ENCODE measurements at places on chromosomes 12 and 14.
A peak's percentile ranks its signal among the peaks of the same experiment; 100 is the strongest.

DNA sequence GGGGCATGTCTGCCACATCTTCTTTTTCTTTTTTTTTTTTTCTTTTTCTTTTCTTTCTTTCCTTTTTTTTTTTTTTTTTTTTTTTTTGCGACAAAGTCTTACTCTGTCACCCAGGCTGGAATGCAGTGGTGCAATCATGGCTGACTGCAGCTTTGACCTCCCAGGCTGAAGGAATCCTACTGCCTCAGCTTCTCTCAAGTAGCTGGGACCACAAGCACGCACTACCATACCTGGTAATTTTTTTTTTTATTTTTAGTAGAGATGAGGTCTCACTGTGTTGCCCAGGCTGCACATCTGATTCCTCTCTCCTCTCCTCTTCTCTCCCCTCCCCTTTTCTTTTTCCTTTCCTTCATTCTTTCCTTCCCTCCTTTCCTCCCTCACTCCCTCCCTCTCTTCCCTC is 18.5 kb downstream of the SLC15A5 start:
- DNase-seq: no peak

DNA sequence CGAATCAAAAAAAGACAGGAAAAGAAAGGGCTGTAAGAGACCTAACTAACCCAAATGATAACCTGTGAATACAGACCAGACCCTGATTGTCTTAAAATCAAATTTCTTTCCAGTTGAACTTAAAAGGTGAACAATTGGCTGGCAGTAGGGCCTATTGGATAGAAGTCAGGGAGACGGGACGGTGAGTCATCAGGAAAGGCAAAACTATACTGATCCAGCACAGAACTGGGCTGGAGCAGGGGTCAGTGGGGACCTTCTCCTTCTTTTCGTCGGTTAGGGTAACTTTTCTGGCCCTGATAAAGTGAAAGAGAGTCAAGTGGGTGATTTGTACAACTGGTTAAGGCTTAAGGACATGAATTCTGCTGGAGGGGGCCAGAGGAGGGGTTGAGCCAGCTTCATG is 84.9 kb upstream of the OTX2 start:
- DNase-seq: no peak

GRCh38 chr14:35786856-35787255 is 22.2 kb downstream of the RALGAPA1 start:
- no peak for DNase-seq

DNA sequence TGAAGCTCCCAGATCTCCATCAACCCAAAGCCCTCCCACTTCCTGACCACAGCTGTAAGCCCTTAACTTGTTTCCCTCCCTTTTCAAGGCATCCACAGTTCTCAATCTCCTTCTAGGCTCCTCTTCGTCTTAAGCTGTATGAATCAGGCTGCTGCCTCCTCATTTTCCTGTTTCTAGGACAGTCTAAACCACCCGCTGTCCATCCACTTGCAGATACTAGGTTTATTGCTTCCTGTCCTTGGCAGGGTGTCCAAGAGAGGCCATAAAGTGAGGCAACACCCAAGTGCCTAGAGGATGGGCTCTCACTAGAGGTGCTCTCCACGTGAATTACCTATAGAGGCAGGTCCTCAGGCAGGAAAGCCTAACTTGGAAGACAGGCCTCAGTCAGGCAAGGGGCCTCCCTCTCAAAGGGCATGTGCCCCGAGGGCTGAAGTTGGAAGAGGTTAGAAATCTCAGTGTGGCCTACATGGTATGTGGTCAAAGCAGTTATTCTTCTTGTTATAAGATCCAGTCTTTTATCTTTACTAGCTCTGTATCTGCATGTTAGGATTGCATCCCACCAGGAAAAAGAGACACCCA is 8.8 kb upstream of the TMEM106C start:
- no peak for DNase-seq

GRCh38 chr12:560691-561390 is 101.1 kb downstream of the B4GALNT3 start:
- DNase-seq: no peak

DNA sequence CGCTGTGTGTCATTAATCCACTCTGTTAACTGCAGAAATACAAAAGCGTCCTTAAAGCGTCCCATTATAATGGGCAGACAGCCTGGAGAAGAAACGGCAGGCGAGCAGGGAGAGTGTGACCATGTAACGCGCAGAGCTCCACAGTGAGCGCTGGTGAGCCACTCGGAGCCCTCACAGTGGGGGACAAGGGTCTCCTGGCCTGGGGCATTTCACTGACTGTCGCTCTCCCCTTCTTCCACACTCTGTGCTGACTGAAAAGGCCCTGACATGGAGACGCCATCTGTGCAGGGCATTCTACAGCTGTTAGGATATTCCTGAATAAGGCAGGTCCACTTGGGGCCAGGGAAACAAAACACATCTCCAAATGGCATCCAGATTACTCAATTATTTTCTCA is 24.2 kb downstream of the CCDC92 start:
- DNase-seq: no peak

GRCh38 chr12:81758421-81759189 is 545 bp downstream of the PPFIA2 start:
- no peak for DNase-seq

- no peak for DNase-seq
These were observed 12.6 kb downstream of the TUBA1C start for GRCh38 chr12:49277466-49277865.

GRCh38 chr12:56998316-56998715 is 8.0 kb downstream of the ZBTB39 start:
- no peak for DNase-seq

GRCh38 chr12:117732761-117733548 is 235.8 kb downstream of the KSR2 start:
- DNase-seq: no peak

- no peak for DNase-seq
These were observed 789 bp upstream of the VWF start for GRCh38 chr12:6125310-6125608.

DNA sequence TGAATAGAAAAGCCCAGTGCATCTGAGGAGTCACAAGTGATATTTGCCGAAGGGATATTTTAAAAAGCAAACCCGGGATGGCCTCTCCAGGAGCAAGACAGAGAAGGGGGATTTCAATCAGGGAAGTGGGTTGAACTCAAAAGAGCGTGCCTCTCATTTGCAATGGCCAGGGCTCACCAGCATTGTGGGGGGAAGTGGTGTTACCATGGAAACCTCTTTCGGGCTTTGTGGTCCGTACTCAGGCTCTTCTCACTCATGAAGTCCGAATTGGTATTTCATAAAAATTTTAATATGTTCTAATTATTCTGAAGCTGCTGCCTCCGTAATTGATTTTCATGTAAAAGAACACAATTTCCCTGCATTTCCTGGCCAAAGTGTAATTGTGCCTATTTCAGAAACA is 79.8 kb downstream of the SLC15A4 start:
- no peak for DNase-seq

GRCh38 chr14:52188381-52188780 is 79.1 kb upstream of the PTGDR start:
- no peak for DNase-seq

DNA sequence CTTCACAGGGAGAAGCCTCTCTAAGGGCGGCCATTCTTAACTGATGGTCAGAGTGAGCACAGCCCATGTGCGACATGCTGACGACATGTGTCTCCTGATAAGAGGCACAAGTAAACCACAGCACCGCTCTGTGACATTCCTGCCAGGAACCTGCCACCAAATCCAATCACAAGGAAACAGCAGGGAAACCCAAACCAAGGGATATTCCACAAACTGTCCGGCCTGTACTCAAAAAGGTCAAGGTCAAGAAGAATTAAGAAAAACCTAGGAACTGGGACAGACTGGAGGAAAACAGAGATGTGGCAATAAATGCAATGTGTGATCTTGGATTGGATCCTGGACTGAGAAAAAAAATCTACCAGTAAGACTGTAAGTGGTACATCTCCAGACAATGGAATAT is 91.9 kb downstream of the SYNE3 start:
- no peak for DNase-seq

DNA sequence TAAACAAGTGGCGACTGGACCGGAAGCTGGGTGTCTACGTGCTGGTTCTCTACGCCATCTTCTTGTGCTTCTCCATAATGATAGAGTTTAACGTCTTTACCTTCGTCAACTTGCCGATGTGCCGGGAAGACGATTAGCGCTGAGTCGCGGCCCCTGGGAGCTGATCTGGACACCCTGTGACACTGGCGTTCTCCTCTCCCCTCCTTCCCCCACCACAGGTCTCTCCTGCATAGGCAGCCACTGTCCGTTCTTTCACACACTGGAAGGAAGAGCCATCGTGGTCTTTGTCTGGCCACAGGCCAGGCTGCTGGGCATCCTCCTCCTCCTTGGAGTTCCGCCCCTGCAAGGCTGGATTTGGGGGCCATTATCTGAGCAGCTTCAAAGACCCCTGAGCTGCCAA is 20.1 kb upstream of the RIN3 start:
- no peak for DNase-seq

GRCh38 chr14:75562089-75562488 is 16.3 kb upstream of the FLVCR2 start:
- DNase-seq: peak; percentile 35

DNA sequence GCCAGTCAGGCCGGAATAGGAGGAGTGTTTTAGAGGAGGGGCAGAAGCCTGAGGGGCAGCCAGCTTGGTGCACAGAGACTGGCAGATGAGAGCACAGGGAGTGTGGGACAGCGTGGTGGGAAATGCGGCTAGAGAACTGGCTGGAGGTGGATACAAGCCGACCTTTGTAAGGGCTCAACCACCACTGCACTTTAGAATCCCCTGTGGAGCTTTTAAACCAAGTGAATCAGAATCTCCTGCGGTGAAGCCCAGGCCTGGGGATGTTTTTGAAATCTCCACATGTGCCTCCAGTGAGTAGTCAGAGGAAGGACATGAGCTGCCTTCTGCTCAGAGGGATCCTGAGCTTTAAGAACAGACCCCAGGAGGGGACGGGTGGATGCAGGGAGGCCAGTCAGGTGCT is 10.9 kb upstream of the PCED1B start:
- no peak for DNase-seq

DNA sequence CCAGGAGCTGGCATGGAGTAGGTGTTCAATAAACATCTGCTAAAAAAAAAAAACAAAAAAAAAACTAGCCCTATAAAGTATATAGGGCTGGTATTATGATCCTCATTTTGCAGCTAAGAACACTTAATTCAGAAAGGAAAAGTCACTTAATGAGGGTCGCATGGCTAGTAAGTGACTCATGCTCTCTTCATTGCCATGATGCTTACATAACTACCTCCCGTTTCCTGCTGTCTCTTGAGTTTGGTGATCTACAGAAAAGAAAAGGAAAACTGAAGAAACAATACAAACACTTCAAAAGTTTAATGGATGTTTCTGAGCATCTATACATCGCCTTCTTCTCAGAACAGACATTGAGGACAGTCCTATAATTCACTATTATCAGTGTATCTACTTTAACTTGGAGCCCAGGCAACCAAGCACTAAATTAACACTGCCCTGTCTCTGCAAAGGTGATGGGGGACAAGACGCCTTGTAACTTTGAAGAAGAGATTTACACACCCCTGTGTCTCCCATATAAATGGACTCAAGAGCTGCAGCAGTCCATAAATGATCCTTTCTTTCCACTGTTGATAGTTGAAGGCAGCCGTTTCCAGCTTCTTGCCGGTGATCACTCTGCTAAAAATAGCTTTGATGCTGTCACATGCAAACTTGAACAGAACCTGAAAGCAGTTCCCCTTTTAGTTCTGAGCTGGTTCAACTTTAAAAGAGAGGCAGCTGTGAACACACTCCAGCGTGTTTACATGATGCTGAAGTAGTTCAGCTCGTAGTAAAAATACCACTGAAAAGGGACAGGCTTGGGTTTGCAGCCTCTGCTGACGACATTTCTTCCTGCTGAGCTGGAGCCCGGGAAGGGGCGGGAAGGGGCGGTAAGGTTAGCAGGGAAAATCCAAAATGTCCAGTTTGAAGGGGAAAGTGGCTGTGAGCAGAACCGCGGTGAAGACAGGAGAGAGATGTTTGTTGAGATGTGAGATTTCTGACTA is 113.3 kb downstream of the FOXN3 start:
- DNase-seq: peak; percentile 32

GRCh38 chr12:31536672-31537071 is 54.3 kb downstream of the DENND5B start:
- DNase-seq: no peak

DNA sequence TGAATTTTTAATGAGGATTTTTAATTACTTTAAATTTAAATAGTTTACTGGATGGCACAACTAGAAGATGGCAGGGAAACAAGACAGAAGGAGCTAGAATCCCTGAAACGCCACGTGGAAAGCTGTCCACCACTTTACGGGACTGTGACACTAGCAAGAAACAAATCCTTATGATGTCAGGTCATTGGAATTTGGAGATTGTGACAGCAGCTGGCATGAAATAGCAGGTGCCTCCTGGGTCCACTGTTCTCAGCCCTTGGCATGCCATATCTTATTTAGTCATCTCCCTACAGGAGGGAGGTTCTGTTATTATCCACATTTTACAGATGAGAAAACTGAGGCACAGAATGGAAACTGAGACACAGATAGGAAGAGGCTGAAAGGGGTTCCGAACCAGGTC is 113.8 kb downstream of the BCL11B start:
- DNase-seq: no peak

DNA sequence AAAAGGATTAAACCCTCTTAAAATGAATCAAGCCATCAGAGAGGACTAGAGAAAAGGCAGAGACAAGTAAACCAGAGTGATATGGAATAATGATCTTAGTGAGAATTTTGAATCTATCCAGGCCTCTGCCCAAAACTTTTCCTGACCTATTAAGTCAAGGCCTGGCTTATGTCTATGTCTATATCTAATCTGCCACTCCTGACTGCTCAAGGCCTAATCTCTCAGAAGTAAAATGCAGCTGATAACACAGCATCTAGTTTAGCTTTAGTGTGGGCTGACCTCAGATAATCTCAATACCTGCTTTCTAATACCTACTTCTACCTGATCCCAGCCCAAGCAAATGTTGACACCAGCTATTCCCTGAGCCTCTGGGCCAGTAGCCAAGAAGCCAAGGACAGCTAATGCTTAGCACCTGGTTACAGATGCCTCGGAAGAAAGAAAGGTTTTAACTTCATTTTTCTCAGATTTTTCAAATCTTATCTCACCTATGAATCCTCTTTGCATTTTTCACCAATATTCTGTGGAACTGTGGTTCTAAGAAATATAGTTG is 1472.5 kb upstream of the SEL1L start:
- DNase-seq: no peak

- no peak for DNase-seq
These were observed 48.3 kb downstream of the TRAF3 start for GRCh38 chr14:102825307-102826095.

Measured in RCC 7860 (cell line).